ENCODE measurements at places on chromosomes 3 and 15.

DNA sequence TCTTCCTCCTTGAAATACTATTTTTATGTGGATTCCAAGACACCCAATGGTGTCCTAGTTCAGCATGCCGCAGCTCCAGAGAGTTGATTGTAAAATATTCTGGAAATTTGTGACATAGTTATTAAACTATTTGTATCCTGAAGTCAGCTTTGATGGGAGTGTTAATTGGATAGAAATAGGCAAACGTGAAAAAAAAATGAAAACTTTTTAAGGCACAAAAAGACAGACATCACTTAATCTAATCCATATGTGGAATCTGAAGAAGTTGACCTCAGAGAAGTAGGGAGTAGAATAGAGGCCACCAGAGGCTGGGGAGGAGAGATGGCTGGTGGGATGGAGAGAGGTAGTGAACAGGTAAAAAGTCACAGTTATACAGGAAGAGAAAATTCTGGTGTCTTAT is 704.2 kb downstream of the ROBO1 start:
- no peak for DNase-seq

- no peak for DNase-seq
Observed at GRCh38 chr15:88727439-88727838, 75.8 kb upstream of the ACAN start.

- DNase-seq: no peak
Observed at GRCh38 chr3:16890597-16891333, 6.0 kb downstream of the PLCL2 start.

GRCh38 chr3:29494305-29495036 is 213.6 kb downstream of the RBMS3 start:
- no peak for DNase-seq

- no peak for DNase-seq
Observed at GRCh38 chr15:26087881-26088280, 224.8 kb upstream of the ATP10A start.

DNA sequence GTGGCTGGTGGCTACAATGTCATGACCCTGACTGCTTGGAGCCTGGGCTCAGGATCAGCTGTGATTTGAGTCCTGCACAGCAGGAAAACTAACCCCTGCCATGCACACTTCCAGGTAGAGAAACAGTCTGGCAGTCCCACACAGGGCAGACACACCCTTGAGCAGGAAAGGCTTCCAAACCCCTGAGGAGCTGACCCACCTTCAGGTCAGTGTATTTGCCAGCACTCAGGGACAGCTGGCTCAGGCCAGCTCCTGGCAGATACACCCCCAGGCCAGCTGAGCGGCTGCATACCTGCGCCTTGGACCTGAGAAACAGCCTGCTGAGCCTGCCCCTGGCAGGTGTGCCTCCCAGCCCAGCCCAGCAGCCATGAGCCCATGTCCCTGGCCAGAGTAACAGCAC is 22.2 kb upstream of the CDAN1 start:
- DNase-seq: no peak

DNA sequence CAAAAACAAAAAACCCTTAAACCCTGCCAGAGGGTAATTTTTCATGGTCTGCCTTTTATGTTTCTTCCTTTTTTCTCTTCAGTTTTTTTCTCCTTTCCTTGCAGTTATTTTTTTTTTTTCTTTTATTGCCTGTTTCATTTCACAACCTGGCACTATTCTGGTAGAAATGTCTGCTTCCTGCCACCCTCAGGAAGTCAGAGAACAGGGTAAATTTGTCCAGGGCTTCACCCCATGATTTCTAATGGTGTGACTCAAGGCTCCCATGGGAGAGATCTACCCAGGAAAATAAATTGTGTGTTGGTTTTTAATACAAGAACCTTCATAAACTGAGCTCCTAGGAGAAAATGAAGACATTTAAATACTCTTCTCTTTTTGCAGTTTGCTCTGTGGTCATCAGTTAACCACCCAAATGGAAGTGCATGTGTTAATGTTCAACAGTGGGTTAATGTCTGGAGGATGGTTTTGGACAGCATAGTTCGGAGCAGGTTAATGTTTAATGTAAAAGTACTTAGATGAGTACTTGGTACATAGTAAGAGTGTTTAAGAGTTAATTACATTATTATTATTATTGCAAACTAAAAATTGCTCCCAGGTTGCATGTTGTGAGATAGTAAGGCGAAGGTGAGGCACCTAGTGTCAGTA is 45.9 kb downstream of the CGNL1 start:
- no peak for DNase-seq

DNA sequence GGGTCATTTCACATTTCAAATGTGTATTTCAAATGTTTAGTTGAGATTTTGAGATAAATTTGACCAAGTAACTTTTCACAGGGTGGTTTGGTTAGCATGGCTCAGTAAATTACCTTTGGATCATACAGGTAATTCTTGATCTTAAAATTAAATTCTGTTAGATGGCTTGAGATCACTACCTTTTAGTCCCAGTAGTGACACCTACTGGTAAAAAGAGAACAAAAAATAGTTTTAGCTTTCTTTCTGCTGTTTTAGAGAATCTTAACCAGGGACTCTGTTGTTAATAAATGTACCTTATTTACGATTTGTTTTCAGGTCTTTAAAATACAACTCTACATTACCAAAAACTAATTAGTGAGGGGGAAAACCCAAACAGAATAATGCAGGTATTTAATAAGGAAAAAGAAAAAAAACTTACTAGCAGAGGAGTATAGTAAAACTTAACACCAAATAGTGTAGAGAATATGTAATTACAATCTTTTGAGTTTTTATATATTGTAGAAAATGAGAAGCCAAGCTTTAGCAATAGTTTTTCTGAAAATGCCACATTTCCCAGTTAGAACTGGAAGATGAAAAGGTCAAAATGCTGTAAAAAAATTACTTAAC is 620.3 kb upstream of the AGTR1 start:
- DNase-seq: no peak

- no peak for DNase-seq
Observed at GRCh38 chr3:156563900-156564682, 9.2 kb upstream of the SSR3 start.

DNA sequence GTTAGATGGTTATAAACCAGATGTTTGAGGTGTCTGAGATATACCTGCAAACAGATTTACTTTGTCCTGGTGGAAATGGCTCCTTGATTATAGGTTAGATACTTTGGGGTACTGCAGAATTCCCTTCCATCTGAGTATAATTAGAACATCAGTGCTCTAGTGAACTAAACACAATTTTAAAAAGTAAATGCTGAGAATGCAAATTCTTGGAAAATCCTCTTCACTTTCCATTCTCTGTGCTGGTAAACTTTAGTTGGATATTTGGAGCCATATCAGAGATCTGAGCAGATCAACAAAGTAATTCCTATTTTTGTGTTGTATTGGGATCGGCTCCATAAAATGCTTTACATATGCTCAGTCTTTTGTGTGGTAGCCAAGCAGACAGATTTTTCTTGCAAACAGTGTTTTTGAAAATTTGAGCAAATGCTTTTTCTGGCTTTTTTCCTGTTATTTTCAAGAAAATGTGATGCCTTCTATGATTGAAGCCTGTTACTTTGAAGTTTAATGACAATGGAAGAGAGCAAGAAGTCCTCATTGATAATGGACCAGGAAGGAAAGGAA is 37.9 kb upstream of the KCNH8 start:
- no peak for DNase-seq

GRCh38 chr3:10399634-10400033 is 78.7 kb upstream of the SEC13 start:
- no peak for DNase-seq

- no peak for DNase-seq
Observed at GRCh38 chr15:90062462-90062932, 39.8 kb downstream of the IDH2 start.

GRCh38 chr3:79351699-79352098 is 416.1 kb downstream of the ROBO1 start:
- no peak for DNase-seq

GRCh38 chr3:49839193-49839809 is 17.1 kb downstream of the TRAIP start:
- DNase-seq: peak; percentile 51

GRCh38 chr15:26235864-26236263 is 372.7 kb upstream of the ATP10A start:
- no peak for DNase-seq

GRCh38 chr3:5002871-5003247 is 23.6 kb downstream of the BHLHE40 start:
- DNase-seq: no peak

- DNase-seq: no peak
Observed at GRCh38 chr15:73174171-73174570, 121.9 kb downstream of the NEO1 start.

DNA sequence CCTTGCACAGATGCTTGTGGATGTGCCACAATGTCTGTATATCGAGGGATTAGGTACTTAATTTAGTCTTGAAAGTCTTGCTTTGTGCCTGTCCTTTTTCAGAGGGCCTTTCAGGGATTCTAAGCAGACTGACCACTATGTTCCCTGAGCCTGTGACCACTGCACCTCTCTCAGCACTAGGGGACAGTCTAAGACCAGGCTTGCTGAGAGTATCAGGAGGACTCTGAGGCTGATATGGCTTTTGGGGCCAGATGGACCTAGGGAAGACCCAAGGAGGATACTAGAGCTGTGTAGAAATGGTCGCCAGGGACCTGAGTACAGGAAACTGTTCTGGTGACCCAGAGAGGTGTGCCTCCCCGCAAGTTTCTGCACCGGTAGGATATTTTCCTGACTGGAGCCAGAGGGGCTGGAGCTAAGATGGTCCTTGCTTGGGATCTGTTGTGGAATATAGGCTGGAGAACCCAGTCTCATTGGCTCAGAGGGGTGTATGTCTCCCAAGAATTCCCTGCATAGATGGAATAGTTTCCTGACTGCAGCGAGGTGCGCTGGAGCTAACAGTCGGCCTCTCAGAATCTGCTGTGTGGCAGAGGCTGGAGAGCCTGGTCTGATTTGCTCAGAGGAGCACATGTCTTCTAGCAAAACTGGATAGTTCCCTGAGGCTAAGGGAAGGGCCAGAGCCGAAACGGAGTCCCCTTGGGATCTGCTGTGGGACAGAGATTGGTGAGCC is 213.2 kb upstream of the DCBLD2 start:
- no peak for DNase-seq

GRCh38 chr3:15345608-15346137 is 13.3 kb upstream of the SH3BP5 start:
- no peak for DNase-seq

DNA sequence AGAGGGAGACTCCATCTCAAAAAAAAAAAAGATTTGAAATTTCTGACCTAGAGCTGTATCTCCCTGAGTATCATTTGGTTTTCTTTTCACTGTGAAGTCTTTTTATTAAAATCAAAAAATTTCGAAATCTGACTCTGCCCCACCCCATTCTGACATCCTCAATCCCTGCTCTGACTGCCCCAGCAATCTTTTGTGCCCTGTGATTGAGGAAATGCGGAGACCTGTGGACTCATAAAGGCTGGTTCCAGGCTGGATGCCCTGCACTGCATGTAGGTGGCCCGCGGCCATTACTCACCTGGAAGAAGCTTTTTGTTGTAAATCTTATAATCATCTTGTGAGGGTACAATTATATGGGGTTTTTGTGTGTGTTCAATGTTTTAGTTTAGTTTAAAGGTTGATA is 147.3 kb upstream of the SEMA6D start:
- DNase-seq: no peak

- DNase-seq: no peak
Observed at GRCh38 chr3:25744470-25744869, 38.8 kb downstream of the NGLY1 start.

DNA sequence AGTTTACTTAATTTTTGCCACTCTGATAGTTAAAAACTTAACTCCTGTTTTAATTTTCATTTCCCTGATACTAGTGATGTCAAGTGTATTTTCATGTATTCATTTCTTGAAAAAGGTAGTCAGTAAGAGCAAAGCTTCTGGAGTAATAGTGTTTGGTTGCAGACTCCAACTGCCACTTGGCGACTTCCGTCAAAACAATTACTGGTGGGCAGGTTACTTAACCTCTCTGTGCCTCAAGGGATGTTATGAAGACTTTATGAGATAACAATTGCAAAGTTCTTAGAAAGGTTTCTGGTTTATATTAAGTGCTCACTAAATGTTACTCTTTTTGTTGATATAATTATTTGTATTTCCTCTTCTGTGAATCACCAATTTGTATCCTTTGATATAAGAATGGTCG is 129.7 kb downstream of the NFKBIZ start:
- DNase-seq: no peak

GRCh38 chr15:27328608-27329007 is 357.6 kb downstream of the GABRG3 start:
- DNase-seq: no peak

DNA sequence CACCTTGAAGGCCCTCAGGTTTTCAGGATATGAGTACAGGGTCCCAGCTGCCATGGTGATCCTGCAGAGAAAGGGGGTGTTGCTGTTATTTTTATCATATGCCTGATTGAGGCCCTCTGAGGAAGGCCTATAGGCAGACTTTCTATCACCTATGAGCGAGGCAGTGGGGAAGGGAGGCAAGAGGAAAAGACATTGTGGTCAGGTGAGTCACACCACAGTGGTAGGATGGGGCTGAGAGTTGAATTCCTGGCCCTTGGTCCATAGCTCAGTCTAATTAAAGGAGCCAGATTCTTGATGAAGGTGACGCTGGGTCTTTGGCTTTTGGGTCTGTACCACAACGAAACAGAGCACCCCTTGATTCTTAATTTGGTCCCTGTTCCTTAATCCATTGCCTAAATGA is 72.7 kb downstream of the ZNF621 start:
- DNase-seq: no peak

DNA sequence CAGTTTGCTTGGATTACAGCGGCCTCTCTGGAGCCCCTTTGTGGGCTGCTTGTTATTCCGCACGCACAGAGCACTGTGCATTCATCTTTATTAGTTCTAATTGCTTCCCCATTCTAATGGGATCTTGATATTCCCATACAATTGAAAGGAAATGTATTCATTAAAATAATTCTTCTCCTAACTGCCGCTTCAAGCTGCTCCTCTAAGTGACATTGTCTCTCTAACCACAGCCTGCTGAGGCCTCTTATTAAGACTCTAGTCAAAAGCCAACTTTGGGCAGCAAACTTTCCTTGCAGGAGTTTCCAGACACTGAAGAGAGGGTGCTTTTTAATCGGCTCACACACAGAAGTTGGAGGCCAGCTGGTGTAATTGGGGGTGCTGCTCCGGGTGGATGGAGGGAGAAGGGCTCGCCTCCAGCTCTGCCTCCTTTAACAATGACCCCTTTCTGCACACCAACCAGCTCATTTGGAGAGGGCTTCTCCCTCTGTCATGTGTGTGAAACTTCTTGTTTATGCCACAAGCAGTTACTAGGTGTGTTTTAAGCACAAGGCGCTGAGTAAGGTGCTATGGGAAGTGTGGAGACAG is 5.6 kb upstream of the MAGEF1 start:
- no peak for DNase-seq

DNA sequence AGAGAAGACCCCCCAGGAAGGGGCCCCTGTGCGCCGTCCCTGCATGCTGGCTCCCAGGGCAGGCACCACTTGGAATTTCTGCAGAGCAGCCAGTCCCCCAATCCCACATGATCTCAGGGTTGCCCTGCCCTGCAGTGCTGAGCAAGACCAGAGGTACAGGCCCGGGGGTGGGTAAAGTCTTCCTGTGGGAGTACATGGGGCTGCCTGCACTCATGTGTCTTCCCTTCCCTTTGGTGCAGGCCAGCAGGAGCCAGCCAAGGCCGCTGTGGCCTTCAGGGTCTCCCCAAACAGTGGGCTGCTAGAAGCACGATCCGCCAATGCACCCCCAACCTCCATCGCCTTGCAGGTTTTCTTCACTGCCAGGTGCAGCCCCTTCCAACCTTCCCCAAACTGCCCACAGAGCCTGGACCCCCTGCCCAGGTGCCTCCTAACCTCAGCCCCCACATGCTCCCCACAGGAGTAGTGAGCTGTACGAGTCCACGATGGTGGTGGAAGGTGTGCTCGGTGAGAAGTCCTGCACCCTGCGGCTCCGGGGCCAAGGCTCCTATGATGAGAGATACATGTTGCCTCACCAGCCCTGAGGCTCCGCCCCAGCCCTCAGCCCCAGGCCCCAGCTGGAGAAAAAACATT is 15.0 kb downstream of the ACAA1 start:
- DNase-seq: no peak
